Mesenteric fat pad (tissue), 1 donor: ENCODE measurements at places on chromosomes 12 and 14. TPM values are rescaled to one million over a fixed set of nuclear protein-coding genes. Genes with fewer than 3 reads are reported as not detected.

DNA sequence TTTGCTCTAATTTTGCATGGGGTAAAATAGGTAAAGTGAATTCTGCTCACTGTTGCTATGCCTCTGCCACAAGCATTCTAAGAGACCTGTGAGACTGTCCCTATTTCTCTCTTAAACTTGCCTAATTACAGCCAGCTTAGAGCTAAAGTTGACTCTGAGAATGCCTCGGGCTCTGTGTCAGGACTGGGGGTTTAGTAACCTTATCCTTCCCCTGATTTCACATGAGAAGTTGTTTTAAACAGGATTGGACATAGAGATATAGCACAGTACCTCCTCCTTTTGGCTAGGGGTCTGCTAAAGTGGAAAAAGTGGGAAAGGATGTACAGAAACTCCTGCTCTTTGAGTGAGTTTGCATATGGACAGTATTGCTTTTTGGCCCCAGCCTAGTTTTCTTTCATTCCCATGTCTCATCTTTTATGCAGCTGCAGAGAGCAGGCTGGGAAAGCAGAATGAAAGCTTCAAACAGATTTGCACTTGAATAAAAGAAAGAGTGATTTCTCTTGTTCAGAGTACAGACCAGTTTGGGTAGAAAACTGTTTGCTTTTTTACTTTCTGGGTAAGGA is 122.0 kb downstream of the RAD51B start:
- no peak for DNase-seq

GRCh38 chr12:45732250-45732649 is 2.7 kb downstream of the ARID2 start:
- no peak for DNase-seq

DNA sequence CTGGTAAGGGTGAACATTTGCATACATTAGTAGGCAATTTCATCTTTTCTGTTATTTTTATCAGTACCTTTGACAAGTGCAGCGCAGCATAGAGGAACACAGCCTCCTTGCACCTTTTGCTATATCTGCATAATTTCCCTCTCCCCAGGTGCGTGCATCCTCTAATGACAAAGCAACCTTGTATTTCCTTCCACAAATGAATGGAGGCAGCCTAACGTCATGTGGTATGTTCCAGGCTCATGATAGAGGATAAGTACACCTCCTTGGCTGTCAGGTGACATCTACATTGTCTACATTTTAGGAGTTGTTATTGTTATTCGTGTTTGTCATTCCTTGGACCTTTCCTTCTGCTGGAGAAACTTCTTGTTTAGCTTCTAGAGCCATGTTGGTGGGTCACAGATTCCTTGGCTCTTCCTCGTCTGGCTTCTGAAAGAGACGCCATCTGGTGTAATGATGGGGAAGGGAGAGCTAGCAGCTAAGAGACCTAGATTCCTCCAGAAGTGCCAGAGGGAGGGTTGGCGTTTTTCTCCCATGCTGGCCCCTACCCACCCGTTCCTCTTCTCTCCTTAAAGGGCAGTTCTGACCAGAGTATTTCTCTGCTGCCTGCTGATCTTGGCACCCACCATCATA is 37.0 kb downstream of the EVL start:
- no peak for DNase-seq

DNA sequence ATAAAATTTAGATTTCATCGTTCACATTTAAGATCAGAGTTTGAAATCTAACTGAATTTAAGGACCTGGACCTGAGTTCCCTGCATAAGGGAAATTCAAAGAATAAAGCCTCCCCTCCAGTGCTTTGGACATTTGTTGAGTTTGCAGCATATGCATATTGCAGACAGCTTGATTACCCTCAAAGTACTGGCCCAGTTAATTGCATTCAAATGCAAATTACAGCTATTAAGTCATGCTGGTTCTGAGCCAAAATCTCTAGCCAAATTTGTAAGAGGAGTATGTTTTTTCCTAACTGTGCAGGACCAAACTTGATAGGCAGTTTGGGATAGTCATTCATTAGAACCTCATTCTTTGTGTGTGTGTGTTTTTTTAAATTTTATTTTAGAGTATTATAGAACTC is 9.1 kb upstream of the KIF21A start:
- no peak for DNase-seq

DNA sequence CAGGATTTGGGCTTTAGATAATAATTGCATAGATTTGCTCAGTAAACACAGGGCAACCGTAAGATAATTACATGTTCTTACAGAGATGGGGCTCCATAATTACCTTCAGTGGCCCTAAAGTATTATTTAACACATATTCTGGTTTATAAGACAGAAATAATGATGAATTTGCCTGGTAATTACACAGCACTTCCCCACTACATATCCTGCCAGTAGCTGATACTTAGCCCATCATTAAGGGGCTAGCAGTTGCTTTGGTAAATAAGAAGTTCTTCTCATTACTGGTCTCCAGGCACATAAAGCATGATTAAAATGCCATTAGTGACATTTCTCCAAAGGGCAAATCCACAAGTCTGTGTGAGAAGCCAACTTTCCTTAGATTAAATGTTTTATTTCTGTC is 158.7 kb downstream of the NUAK1 start:
- DNase-seq = no peak

GRCh38 chr12:89481213-89481914 is 43.2 kb downstream of the GALNT4 start:
- DNase-seq = no peak

DNA sequence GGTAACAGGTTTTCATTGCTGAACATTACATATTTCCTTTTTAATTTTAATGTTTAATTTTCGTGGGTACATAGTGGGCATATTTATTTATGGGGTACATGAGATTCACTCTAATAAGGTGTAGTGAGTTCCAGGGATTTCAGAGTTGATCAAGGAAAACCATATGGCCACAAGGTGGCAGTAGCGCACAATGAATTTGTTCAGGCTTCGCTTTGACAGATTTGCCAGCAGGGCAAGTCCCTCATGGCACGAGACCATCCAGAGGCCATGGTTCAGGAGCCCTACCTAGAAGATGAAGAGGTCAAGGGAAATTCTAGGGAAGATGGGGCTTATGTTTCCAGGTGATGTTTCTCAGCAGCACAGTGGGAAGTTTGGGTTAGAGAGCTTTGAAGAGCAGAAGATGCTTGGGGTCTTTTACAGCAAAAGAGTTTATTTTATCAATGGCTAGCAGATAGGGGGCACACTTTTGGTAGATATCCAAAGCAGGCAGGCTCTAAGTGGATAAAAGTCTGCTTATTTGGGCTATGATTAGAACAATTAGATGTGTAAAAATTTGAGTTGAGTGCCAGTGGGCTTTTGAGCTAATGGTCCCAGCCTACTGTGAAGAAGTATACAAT is 1004.4 kb downstream of the AACS start:
- no peak for DNase-seq

DNA sequence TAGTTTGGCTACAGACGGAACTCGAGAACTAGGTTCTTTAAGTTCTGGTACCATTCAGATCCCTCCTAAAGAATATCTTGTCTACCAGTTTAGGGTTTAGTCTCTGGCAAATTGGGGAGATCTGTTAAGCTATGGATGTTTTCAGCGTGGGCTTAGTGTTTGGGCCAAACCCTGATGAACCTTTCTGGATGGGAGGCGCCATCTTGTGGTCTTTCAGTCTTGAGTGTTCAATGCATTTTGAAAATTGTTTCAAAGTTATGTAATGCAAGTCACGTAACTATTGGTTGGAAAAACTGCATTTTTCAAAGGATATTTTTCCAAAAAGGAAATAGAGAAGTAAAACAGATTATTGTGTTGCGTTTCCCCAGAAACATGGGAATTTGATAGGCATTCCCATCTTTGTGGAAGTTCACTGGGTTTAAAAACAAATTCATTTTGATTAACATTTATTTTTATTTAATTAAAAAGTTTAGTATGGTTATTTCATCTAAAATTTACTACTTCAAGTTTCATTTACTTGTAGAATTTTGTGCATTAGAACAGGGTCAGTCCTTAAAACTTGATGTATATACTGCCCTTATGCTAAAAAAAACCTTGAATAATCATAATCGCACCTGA is 169.0 kb downstream of the PRIMA1 start:
- DNase-seq = no peak

GRCh38 chr12:75862692-75863471 is 168.7 kb downstream of the PHLDA1 start:
- no peak for DNase-seq

- DNase-seq = no peak
These were observed 2.7 kb downstream of the CMTM5 start for GRCh38 chr14:23379366-23380196.

DNA sequence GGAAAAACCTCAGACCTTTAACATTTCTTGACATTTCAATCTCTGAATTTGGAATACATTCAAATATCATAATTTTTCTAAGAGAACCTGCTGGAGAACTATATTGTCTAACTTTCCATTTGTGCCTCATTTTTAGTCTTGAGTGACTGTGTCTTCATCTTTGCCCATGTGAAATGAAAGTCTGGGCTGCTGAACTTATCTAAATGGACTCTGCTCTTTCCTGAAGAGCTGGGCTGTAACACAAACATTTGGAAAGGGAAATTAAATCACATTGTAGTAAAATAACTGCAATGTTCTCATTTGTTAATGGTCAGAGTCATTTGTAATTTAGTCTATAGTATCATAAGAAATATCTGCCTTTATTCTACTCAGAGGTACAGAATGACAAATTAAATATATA is 373.1 kb downstream of the LRIG3 start:
- no peak for DNase-seq

Gene FAM186B
- 0.55 TPM for total RNA-seq

Gene KRT73
- total RNA-seq = not detected

Gene IGFBP6
- 195 TPM for total RNA-seq
